ENCODE measurements at places on chromosomes 1 and 21. TPM values are rescaled to one million over a fixed set of nuclear protein-coding genes. Genes with fewer than 3 reads are reported as not detected.

ADORA1 gene
- polyA plus RNA-seq, result 6.1 TPM

MPL gene
- 0.11 TPM for polyA plus RNA-seq

AMY2A gene
- 0.22 TPM for polyA plus RNA-seq

ILDR2 gene
- polyA plus RNA-seq, result 16.5 TPM

MAN1C1 gene
- 16.2 TPM for polyA plus RNA-seq

CD1E gene
- polyA plus RNA-seq, result 0.21 TPM

GCSAML gene
- polyA plus RNA-seq, result 0.66 TPM

CYP4A22 gene
- 7.5 TPM for polyA plus RNA-seq
